Calu3 (cell line): ENCODE measurements at places on chromosomes 7 and 10.

DNA sequence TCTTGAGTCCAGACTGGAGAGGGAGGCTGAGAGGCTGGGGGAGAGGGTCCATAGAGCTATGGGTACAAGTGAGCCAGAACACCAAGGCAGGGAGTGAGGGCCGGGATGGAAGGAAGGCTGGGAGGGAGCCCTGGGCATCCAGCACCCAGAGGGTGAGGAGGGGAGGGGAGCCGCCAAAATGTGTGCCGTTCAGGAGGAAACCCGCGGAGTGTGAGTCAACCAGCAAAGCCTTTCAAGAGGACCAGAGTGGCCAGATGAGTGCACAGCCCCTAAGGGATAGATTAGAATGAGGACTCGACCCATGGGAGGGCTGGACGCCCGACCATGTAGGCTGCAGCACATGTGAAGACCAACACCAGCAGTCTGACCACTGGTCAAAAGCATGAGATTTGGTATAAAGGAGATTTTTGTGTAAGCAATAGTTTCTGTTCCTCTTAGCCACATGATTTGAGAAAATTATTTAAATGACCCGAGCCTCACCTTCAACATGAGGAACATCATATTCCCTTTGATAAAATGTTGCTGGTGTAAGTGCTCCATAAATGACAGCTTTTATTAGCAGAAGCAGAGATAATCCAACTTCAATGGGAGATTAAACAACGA lies 179.7 kb upstream of the GRB10 start:
- DNase-seq, result no peak

GRCh38 chr7:44461387-44461786 lies 29.1 kb downstream of the NUDCD3 start:
- no peak for DNase-seq

DNA sequence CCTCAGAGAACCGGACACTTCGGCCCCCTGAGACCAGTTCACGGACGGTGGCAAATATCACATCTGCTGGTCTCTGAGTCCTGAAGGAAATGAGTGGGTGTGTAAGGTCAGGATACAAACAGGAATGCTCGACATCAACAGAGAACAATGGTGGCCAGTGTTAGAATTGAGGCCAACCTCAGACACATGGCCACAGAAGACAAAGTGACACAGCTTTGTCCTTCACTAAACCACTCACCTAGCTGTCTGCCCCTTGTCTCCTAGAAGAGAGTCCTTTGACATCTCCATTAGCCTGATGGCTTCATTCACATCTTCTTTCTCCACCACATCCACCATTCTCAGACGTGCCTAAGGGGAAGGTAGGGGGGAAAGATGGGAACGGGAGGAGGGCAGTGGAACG lies 4.3 kb downstream of the COPS6 start:
- no peak for DNase-seq

- no peak for DNase-seq
Observed at GRCh38 chr7:99876491-99876890, 342 bp downstream of the OR2AE1 start.

DNA sequence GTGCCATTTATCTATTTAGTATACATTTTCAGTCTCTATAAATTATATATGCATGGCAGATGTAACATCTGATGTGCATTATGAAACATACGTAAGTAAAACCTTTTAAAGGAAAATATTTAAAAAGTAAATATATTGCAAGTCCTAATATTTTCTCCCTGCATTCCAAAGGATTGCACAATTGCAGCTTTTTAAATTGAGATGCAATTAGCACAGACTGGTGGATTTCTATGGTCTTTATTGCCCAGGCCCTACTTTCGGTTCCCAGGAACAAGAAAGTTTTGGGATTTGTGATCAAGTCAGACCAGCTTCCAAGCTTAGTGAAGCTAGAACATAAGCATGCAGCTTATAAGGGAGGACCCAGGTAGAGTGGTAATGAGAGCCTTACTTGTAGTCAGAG lies 337.8 kb downstream of the NRG3 start:
- no peak for DNase-seq

DNA sequence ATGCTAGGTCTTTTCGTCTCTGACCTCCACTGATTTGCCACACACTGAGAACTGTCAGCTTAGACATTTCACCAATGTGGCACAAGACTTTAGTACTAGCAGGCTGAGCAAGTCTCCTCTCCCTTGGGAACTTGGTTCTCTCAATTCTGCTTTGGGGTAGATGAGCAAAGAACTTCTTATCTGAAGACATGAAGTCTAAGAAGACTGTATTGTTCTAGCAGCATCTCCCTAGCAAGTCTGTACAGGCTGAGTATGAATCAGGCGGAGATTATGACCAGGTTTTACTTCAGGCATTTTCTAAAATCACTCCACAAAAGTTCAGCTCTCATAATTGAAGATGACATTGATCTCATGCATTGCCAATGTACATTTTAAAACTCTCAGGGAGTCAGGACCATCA lies 23.8 kb upstream of the STN1 start:
- no peak for DNase-seq

GRCh38 chr7:1853986-1854865 lies 184.1 kb downstream of the ELFN1 start:
- DNase-seq, result no peak

- no peak for DNase-seq
Observed at GRCh38 chr10:110612087-110612486, 32.0 kb upstream of the RBM20 start.

- no peak for DNase-seq
Observed at GRCh38 chr10:114394531-114394930, 9.8 kb downstream of the AFAP1L2 start.

- DNase-seq, result no peak
Observed at GRCh38 chr7:22252016-22252415, 104.9 kb downstream of the RAPGEF5 start.

- DNase-seq, result no peak
Observed at GRCh38 chr10:11358011-11358410, 253.4 kb downstream of the USP6NL start.

GRCh38 chr7:80505900-80506500 lies 5.9 kb downstream of the GNAT3 start:
- no peak for DNase-seq

- peak; percentile 55 for DNase-seq
Observed at GRCh38 chr10:104925232-104925851, 284.3 kb downstream of the SORCS3 start.

DNA sequence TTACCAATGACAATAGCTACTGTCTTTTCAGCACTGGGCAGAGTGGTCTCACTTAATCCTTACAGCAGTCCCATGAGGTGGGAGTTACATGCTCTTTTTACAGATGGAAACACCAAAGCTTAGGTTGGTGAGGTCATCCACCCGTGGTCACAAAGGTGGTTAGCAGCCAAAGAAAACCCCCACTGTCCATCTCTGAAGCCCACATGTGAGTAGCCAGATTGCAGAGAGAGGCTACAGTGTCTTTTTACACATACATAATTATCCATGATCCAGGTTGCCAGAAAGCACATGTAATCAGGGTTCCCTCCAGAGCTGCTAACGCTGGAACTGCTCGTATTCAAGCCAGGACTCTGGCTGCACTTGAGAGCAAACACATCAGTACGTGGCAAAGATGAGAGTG lies 24.6 kb upstream of the ANKRD2 start:
- no peak for DNase-seq

GRCh38 chr10:114623661-114624294 lies 34.3 kb downstream of the ABLIM1 start:
- peak; percentile 39 for DNase-seq

DNA sequence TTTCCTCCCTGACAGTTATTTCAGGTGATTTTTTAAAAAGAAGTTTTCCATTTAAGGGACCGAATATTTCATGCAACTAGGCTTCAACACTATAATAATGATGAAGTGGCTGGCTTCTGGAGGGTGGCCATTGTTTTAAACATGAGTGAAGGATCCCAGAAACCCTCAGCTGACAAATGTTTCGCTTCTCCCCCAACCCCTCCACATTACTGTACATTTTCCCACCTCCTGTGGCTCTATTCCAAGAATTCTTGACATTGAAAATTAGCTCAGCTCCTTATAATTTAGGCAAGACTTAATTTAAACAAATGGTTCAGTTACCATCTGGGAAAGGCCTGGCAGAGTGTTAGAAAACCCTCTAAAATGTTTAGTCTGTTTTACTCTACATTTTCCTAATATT lies 129.9 kb upstream of the CDCA7L start:
- no peak for DNase-seq

DNA sequence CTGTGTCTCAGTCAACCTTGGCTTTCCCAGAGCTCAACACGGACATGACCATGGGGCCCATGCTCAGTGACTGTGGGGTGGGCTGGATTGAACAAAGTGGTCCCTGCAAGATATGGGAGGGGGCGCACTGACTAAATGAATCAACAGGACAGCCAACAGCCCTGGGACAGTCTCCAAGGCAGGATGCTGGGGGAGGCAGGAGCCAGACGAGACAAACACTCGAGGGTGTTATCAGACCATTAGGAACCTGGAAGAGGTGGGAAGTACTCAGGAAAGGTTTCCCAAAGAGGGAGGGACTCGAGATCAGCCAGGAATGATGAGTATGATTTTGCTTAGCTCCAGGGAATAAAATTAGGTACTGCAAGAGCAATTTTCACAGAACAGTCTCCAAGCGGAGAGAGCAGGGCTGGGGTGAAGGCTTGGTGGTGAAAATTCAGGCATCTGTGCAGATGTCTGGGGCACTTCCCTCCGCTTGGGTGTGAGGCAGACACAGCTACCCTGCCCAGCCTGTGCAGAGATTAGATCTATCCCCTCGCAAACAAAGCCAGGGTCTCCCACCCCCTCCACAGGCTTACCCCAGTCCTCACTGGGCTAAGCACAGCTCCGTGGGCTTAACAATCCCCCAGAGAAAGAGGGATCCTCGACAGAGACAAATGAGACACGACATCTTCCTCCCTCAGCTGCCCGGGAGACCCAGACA lies 261.1 kb upstream of the ZMIZ1 start:
- DNase-seq, result no peak
